ENCODE measurements at places on chromosomes 2 and 18. TPM values are rescaled to one million over a fixed set of nuclear protein-coding genes. Genes with fewer than 3 reads are reported as not detected.

- no peak for DNase-seq
These were observed 82.9 kb downstream of the DNAH7 start for GRCh38 chr2:195985741-195986140.

DNA sequence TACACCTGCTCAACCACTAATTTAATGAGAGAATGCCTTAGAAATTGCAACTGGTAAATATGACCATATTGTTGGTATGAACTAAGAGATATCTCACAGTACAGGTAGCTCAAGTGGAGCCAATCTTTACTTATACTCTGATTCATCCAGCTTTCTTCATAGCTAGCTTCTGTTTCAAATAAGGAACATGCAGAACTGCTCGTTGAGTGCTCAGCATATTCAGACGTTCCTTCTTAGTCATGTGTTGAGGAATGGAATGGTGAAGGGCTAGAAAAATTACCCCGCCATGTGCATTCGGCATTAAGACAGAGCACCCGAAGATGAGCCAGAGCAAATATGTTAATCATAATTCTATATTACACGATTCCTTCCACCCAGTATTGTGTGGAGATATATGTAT is 144.0 kb upstream of the VRK2 start:
- no peak for DNase-seq

DNA sequence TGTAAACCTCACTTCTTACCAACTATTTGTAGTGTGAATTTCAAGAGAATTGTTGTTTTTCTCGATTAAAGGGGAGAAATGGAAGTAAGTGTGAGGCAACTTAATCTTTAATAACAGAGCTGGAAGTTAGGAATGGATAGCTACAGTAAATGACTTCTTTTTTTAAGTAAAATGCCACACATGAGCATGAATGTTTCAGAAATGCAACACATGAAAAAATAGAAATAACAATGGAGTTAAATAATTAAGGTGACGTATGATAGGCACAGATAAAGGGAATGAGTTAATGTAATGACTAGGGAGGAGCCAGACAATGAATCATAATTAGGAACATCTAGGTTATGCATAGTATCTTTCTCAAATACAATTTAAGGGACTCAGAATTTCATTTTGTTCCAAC is 3.4 kb downstream of the REL start:
- no peak for DNase-seq

DNA sequence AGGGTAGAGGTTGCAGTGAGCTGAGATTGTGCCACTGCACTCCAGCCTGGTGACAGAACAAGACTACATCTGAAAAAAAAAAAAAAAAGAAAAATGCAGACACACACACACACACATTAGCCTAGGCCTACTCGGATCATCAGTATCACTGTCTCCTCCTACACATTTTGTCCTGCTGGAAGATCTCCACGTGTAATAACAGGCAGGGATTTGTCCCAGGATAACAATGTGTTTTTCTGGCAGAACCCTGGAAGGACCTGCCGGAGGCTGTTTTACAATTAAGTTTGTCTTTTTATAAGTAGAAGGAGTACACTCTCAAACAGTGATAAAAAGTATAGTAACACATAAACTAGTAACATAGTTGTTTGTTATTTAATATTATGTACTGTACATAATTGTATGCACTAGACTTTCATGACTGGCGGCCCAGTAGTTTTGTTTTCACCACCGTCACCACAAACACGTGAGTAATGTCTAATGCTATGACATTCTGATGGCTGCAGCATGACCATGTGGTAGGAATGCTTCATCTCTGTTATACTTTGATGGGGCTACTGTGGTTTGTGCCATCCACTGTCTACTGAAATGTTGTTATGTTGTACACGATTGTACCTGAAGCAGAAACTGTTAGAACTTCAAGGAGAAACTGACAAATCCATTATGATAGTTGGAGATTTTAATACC is 130.6 kb downstream of the ATP9B start:
- DNase-seq, result peak; percentile 66

MATN3 gene
- 6.9 TPM for polyA plus RNA-seq

ZNF521 gene
- 29.6 TPM for polyA plus RNA-seq

SLC9A2 gene
- not detected for polyA plus RNA-seq

Data from fibroblast of lung (primary cell).